ENCODE measurements at places on chromosomes 4 and X. TPM values are rescaled to one million over a fixed set of nuclear protein-coding genes. Genes with fewer than 3 reads are reported as not detected.

GRCh38 chrX:42869659-42870476 is 91.9 kb upstream of the PPP1R2C start:
- no peak for DNase-seq

DNA sequence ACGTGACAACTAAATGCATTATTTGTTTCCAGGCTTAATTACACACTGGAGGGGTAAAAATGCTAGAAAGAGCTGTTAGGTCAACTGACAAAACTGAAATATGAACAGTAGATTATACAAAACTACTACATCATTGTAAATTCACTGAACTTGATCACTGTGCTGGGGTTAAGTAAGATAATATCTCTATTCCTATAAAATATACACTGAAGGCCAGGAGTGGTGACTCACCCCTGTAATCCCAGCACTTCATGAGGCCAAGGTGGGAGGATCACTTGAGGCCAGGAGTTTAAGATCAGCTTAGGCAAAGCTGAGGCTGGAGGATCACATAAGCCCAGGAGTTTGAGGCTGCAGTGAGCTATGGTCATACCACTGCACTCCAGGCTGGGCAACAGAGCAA is 31.8 kb upstream of the NKX6-1 start:
- DNase-seq, result peak; percentile 47

DNA sequence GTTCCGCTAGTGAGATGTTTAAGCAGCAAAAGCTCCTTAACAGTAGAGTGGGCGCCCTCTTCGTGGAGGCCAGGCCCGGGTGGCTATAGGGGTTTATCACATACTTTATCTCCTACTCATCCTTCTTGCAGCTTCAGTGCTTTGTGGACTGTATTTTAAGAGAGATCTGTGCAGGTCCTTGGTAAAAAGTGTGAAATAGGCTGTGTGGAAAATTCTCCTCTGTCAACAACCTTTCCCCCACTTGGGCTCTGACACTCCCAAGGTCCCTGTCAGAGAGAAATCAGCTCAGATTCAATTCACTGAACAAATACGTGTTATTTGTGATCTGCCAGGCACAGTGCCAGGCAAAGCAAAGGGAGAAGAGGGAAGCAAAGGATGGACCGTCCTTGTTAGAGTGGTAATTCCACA is 214.3 kb upstream of the PPARGC1A start:
- DNase-seq, result no peak

DNA sequence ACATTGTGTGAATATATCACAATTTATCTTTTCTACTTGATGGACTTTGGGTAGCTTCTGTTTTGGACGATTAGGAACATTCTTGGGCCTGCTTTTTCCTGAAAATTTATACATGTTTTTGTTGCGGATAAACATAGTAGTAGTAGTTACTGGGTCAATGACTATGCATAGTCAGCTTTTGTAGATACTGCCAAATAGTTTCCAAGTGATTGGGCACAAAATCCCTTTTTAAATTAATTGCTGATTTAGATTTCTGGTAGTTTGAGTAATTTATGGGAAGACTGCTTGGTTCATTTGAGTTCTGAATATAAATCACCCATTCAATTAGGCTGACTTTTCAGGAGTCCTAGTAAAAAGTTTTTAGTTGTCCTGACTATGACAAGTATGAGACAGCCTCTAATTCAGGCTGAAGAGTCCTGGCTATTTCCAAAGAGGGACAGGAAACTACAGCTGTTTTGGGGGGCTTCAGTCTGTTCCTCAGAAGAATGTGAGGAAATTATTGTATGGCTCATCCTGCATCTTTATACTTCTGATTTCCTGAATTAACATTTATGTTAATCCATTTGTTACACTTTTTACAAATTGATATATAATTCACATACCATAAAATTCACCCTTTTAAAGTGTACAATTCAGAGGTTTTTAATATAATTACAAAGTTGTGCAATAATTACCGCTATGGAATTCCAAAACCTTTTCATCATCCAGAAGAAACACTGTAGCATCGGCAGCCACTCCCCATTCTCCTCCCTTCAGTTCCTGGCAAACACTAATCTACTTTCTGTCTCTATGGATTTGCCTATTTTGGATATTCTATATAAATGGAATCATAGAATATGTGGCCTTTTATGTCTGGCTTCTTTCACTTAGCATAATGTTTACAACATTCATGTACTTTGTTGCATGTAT is 14.2 kb downstream of the LRP2BP start:
- DNase-seq, result no peak

- no peak for DNase-seq
Measured at GRCh38 chrX:72715546-72715945, 1.4 kb upstream of the PHKA1 start.

DNA sequence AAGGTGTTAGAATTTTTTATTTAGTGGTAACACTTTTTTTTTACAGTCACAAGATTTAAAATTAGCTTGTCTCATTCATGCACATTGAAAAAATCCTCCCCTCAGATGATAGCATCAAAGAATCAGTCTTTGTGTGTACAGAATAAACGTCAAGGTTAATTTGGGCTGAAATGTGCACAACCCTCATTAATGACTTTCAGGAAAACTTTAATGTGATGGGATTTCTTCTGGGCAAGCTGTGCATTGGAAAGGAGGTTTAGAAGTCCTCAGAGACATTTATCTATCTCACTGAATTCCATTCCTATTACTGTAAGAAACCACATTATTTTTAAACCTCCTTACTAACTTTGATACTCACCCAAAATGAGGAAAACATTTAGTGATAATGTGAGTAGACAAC is 88.2 kb upstream of the TECRL start:
- DNase-seq, result no peak

DNA sequence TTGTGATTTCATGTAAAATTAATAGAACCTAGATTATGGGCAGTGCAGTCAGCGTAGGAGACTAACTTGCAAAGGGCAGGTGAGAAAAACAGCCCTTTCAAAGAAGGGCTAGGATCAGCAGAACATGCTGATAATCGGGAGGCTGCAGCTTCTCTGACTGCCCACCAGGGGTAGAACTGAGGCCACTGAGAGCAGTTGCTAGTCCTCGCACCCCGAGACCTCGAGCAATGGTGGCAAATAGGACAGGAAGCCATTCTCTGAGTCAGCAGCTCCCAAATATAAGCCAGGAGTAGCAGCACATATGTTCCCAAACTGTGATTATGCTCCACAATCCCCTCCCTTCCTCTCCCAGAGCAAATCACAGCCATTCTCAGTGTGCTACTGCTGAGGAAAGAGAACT is 186.5 kb downstream of the MSL3 start:
- no peak for DNase-seq

UGT2B11 gene
- total RNA-seq, result not detected

CTSO gene
- total RNA-seq, result 1.3 TPM

GBA3 gene
- total RNA-seq, result not detected

PNMA6F gene
- total RNA-seq, result not detected

IL1RAPL1 gene
- total RNA-seq, result 0.03 TPM

Data from HT-29 (cell line).